ENCODE measurements at places on chromosomes 3 and 15.

DNA sequence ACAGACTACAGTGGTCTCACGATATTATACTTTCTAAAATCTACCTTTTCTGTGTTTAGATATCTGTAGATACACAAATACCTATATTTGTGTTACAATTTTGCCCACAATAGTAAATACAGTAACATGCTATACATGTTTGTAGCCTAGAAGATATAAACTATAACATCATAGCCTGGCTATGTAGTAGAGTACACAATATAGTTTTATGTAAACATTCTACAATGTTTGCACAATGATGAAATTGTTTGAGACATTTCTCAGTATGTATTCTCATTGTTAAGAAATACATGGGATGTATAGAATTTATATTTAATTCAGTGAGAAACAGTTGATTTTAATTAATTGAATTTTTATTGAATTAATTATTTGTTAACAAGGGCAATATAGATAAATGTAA is 1367.0 kb downstream of the OTOL1 start:
- no peak for DNase-seq

DNA sequence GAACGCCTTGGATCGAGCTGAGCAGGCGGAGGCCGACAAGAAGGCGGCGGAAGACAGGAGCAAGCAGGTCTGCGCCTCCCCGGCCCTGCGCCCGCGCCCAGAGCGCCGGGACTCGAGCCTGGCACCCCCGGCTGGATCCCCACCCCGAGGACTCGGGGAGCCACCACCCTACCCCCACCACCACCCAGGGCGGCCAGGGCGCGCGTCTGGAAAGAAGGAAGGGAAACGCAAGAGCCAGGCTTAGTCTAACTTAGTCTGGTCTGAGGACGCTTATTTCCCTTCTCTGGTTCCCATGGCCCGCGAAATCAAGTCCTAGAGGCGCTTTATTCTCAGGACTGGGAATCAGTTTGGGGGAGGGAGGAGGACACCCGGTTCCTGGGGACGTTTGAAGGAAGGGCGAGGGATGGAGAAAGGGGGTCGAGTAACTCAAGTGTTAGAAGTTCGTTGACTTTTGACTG is 359 bp downstream of the TPM1 start:
- peak; percentile 8 for DNase-seq

GRCh38 chr3:31934018-31934417 is 47.0 kb downstream of the OSBPL10 start:
- DNase-seq, result no peak

DNA sequence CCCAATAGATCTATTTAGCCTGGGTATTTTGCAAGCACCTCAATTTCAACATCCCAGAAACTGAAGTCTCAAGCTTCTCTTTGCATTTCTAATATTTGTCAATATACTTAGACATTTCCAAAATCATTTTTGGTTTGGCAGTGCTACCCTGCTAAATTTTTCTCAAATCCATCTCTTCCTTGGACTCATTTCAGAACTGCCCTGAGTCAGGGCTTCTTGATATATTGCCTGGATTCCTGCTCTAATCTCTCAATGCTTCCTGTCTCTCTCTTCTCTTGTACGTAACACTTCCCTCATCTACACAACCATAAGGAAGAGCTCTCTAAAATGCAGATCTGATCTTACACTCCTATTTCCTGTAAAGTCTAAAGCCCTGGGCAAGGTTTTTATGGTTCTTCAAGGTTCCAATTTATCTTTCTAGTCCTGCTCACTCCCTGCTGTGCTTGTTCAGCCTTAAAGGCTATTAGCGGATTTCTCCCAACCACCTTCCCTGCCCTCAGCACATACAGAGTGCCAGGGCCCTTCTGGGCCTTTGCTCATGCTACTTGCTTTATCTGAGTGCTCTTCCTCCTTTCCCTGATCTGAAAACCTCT is 53.0 kb upstream of the MME start:
- DNase-seq, result no peak

DNA sequence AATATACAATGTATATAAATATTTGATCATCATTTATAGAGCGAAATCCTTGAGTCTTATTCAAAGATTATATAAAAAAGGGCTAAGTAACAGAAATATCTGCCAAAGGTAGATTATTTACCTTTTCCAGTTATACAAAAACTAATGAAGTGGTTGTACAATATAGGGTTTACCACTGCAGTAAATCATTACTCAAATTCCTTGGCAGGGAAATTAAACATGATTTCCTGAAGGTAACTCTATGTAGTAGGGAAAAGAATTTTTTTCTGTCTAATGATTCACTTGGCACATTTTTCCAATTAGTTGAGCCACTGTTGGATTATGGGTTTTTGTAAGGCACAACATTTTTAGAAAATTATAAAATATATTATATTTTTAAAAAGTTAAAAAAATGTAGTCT is 129.6 kb downstream of the NR2F2 start:
- no peak for DNase-seq

DNA sequence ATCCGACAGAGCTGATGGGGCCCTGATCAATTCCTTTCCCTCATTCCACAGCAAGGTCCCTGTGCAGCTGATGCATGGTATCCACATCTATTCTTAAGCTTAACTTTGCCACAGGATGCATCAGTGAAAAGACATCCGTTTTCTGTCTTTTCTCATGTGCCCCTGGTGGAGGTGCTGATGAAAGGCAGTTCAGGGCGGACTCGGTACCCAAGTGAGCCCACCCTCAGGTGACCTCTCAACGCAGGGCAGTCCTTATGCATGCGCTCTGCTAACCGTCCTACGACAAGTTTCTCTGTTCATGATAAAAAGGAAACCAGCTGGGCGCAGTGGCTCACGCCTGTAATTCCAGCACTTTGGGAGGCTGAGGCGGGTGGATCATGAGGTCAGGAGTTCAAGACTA is 251.4 kb downstream of the ADAMTS17 start:
- no peak for DNase-seq

DNA sequence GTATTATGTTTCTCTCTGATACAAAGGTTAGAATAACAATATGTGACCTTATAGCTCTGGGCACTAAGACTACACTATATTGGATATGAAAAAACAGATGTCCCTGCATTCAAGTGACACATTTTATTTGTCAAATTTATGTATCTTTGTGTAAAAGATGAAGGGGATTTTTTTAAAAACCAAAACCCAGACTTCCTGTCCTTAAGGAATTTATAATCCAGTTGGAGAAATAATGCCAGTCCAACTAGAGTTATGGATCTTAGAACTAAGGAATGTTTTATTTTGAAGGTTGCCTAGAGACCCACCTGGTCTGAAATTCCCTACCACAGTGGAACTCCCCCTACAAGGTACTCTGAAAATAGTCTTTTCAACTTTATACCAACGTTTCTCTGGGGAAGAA is 33.3 kb upstream of the PIK3CB start:
- no peak for DNase-seq

DNA sequence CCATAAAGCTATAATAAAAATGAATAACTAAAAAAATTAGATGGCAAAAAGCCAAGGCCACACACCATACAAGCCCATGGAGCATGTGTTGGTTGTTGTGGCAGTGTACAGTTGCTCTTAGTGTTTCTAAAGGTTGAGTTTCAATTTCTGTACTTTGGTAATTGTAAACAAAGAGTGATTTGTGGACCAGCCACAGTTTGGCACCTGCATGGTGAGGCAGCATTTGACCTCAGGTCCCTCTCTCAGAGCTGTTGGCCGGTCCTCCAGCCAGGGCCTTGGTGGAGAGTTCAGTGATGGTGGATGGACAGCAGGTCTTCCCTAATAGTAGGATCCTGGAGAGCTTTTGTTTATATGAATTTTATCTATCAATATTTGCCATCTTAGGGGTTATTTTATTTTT is 5.6 kb downstream of the ACAD9 start:
- no peak for DNase-seq

GRCh38 chr3:30347679-30348216 is 258.7 kb upstream of the TGFBR2 start:
- DNase-seq, result no peak

GRCh38 chr3:49745986-49746385 is 22.2 kb upstream of the GMPPB start:
- DNase-seq, result no peak

DNA sequence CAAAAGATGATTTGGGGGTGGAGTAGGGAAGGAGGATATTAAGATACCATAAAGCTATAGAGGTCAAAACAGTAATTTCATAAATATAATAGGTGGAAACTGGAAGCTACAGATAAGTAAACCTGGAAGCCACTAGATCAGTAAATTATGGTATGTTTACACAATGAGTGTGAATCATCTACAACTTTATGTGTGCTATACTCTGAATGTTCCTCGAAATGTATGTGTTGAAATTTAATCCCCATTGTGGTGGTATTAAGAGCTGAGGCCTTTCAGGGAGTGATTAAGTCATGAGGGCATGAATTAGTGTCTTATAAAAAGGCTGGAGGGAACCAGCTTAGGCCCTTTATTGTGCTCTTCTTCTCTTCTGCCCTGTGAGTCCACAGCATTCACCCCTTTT is 25.2 kb downstream of the EOMES start:
- no peak for DNase-seq

- peak; percentile 71 for DNase-seq
These were observed 16.2 kb upstream of the ANKDD1A start for GRCh38 chr15:64895285-64896065.

DNA sequence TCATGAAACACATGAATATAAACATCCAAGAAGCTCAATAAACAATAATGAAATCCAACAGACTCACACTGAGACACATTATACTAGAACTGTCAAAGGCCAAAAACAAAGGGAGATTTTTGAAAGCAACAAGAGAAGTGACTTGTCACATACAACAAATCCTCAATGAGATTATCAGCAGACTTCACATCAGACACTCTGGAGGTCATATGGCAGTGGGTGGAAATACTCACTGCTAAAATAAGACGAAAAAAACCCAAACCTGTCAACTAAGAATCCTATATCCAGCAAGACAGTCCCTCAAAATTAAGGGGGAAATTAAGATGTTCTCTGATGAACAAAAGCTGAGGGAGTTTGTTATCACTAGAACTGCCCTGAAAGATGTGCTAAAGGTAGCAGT is 125.4 kb upstream of the MELTF start:
- DNase-seq, result no peak

DNA sequence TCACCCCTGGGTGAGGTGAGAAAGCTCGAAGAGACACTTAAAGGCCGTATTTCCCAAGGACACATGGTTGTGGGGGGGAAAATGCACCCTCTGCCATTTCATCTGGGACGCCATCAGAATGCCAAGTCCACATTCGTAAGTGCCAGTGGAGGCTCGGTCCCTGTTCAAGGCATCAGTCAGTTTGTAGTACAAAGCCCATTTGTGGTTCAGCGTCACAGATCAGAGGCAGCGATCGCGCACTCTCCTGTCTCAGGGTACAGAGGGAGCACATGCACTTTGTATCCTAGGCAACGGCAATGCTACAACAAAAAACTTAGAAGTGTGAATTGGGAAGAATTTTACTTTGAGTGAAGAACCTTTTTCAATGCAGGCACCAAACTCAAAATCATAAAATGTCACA is 27.2 kb downstream of the SEMA6D start:
- DNase-seq, result no peak

- peak; percentile 7 for DNase-seq
These were observed 146.6 kb downstream of the SERPINI1 start for GRCh38 chr3:167882057-167882667.

DNA sequence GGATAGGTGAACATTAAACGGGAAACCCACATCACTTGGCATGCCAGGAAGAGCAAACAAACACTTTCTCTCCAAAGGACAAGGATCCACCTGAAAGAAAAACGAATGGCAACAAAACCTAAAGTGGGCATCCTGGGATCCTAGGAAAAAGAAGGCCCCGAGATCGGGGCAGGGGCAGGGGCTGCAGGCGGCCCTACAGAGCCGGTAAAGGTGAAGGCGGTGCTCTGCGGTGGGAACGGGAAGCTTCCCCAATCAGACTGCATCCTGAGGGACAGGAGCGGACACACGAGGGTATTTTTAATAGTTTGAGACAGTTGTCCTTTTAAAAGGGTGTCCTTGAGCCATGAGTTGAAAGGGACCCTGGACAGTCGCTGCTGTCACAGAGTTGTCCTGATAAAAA is 24.9 kb upstream of the GABRA5 start:
- DNase-seq, result no peak

GRCh38 chr3:5021116-5022092 is 42.2 kb downstream of the BHLHE40 start:
- DNase-seq, result no peak

DNA sequence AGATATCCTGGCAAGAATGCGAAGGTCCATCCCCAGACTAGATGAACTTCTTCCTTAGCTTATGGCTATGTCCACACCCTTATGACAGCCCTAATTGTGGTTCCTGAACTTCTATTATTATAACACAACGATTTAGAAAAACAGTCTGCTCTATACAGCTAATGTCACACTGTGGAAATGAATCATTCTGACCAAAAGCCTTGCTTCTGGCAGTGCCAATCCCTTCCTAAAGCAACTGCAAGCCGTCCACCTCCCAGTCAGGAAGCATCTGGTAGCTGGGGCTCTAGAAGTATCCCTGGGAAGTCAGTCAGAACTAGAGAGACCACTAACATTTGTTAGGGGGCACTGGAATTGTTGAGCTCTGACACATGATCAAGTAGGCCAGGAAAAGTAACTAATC is 45.0 kb downstream of the MYO5A start:
- no peak for DNase-seq

DNA sequence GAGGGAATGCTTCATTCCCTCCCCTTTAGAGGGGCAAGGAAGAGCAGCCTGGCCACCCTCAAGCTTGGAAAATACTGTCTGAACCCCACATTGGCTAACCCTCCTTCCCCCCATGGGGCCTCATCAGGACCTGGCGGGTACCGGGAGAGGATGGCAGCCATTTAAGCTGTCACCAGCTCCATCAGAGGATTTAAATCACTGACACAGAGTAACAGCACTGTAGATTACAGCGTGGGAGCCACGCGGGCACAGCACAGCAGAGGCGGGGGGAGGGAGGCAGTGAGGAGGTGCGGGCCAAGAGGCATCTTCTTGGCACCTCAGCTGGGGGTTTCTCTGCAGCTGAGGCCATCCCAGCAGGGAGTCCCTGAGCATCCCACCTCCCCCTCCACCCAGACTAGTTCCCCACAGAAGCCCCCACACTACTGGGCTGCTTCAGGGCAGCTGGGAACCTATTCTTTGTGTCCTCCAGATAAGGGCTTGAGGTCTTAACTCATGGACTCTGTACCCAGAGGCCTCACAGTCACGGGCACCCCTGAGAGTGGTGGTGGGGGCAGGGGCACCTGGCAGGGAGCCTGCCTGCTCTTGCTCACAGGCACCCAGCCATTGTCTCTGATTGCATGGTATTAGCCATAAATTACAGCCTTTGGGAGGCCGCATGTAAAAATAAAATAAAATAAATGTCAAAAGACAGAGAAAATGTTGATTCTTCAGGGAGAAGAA is 21.9 kb upstream of the CACNA2D2 start:
- no peak for DNase-seq

GRCh38 chr3:152434142-152434541 is 165.4 kb downstream of the MBNL1 start:
- DNase-seq, result no peak

GRCh38 chr3:188931531-188931930 is 240.2 kb upstream of the TPRG1 start:
- DNase-seq, result no peak

GRCh38 chr15:57551715-57552677 is 39.7 kb upstream of the MYZAP start:
- DNase-seq, result no peak

- no peak for DNase-seq
These were observed 119.4 kb downstream of the GADL1 start for GRCh38 chr3:30775040-30775439.

- no peak for DNase-seq
These were observed 36.9 kb upstream of the SNRK start for GRCh38 chr3:43249405-43249804.
